ENCODE measurements at places on chromosomes 12 and 14. TPM values are rescaled to one million over a fixed set of nuclear protein-coding genes. Genes with fewer than 3 reads are reported as not detected.

DNA sequence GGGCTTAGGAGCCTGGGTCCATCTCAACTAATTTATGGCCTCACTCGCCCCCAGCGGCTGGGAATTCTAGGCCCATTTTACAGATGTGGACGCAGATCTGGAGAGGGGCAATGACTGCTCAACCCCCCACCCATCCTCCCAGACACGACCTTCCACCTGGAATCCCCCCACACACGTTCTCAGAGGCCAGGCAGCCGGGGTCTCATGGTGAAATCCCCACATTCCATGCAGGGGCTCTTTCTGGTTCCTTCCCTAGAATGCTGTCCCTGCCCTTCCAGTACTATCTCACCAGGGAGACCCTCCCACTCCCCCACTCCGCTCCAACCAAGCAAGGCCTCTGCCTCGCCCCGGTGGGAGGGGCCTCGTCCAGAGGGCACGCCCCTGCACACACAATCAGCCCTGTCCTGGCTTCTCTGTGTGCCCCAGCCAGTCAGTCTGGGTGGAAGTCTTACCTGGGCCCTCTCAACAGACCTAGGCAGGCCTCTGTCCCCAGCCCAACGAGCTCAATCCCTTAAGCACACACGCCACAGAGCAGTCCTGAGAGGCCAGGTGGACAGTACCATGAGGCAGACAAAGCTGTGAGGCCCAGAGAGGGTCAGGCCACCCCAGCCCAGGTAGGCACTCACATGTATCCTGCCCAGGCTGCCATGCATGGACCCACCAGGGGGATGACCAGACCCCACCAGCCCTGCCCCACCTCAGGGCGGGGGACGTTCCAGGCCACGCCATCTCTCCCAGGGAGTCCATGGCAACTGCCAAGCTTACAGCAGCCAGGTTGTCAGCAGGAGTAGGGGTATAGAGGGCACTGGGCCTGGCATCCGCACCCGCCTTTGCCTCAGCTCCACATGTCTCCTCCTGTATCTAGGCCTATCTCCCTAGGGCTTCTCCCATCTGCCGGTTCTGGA, 1.3 kb upstream of the ANKRD9 start:
- DNase-seq, result no peak

DNA sequence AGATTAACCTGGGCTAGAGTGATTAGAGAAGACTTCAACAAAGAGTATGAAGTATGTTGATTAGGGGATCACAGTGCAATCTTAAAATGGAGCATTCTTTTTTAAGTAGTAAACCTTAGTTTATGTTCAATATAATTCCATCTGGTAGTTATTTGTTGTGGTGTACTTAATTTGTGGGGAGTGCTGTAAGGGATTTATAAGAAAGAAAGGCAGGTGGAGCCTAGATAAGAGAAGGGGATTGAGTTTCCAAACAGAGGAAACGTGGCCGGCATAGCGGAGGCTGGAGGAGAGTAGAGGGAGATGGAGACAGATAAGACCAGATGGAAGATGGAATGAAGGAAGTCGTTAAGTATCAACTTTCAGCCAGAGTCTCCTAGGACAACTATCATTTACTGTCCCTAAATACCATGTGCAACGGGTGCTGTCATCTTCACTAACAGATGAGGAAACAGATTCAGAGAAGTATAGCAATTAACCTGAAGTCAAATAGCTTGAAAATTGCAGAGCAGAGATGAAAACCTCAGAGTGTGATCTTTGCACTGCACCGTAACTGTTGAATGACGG, 38.1 kb downstream of the GOLGA5 start:
- DNase-seq, result no peak

GRCh38 chr12:122026706-122027333, 5.1 kb downstream of the BCL7A start:
- DNase-seq, result no peak

DNA sequence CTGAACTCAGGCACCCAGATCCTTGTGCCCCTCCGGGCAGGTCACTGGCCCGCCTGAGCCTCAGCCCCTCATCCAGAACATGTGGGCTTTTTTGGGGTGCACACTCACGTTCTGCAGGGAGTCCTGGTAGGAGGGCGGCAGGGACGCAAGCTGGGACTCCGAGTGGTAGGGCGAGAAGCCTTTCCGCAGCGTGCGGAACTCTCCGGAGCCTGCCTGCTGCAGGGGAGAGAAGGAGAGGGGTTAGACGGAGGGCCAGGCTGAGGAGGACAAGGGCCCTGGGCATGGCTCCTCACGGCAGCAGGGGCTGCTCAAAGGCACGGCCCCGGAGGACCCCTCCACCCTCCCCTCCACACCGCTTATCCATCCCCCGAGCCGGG, 40.8 kb downstream of the CCNK start:
- no peak for DNase-seq

DNA sequence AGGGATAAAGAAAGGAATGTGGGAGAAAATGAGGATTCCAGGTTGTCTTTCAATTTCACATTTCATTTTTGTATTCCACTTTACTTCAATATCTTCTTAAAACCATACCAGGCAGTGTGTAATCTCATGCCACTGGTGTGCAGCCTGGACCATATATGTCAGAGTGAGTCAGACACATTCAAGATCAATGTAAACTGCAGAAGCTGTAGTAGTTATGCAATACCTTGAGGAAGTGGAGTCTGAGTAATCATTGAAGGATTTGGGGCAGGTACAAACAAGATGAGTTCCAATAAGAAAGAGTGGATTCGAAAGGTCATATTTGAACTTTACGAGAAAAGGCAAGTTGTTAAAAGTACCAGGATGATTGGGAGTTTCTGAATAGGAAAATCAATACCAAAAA, 14.1 kb downstream of the PLCZ1 start:
- no peak for DNase-seq

The LMNTD1 gene
- total RNA-seq, result 1.2 TPM
